NT2/D1 (cell line): ENCODE measurements at places on chromosomes 11 and 22.

DNA sequence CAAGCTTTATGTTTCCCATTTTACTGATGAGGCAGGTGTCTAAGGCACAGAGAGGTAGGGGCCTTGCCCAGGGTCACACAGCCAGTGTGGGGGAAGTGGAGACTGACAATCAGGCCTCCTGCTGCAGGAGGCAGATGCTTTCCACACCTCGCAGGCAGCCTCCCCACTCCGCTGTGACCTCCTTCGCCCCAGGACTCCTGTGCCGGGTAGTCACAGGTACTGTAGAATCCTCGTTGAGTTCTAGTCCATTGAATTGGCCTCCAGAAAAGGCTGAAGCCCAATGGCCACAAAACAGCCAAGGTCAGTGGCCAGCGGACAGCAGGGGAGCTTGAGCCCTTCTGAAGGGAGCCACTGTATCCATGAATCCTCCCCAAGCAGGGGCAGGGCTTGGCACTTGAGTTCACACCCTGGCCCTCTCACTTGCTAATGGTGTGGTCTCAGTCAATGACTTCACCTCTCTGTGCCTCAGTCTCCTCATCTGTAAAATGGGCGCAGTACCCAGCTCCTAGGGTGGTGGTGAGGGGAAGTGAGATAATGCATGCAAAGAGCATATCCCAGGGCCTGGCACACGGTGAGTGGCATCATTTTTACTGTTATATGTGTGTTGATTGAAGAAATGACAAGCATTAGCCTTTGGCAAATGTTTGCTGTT lies 1.1 kb upstream of the FXYD2 start:
- no peak for DNase-seq

GRCh38 chr11:78277314-78277994 lies 88.7 kb downstream of the USP35 start:
- DNase-seq, result no peak

GRCh38 chr11:61552108-61552635 lies 28.7 kb downstream of the SYT7 start:
- no peak for DNase-seq

- DNase-seq, result no peak
Observed at GRCh38 chr11:45607995-45608394, 57.4 kb downstream of the CHST1 start.
